ENCODE measurements at places on chromosomes 12 and 14.

DNA sequence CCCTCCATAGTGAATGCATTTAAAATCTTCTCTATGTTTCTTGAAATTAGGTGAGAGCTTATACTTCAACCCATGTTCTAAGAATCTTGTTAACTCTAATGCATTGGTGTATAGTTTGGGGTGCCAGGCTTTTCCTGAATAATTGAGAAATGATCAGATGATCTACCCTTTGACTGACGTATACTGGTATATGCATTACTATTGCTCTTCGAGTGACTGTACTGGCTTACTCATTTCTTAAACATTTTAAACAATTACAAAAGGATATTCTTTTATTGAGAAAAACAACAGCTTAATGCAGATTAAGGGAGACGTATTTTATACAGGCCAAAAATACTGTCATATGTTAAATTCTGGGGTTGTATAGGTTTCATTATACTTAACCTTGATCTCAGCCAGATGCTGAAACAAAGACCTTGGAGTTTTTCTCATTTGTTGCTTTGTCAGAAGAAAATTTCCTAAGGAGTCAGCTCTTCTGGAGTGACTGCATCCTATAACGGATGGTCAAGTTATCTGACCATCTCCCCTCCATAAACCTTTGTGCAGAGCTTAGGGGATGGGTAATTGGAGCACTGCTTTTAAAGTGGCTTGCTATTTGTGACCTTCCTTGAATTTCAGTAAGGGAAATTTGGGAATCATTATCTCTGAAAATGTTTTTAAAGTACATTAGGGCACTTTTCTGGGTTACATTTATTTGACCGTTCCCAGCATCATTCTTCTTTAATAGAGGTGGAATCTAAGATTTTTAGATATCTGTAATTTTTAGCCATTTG lies 507.6 kb downstream of the PCNX1 start:
- no peak for DNase-seq

DNA sequence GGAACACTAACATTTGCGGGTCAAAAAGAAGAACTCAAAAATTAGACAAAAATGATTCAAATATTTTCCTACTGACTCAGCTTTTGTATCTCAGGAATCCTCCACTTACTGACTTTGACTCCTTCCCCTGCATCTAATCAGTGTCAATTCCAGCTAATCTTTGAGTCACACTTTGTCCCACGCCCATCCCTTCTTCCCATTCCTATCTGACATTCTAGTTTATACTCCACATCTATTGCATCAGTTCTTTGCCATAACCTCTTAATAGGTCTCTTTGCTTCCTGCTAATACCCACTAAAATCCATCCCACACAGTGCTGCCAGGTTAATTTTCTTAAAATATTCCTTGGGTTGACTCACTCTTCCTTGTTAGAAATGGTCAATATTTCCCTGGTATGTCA lies 19.1 kb downstream of the BBS10 start:
- no peak for DNase-seq

GRCh38 chr12:41514907-41515306 lies 326.8 kb downstream of the PDZRN4 start:
- DNase-seq = no peak

DNA sequence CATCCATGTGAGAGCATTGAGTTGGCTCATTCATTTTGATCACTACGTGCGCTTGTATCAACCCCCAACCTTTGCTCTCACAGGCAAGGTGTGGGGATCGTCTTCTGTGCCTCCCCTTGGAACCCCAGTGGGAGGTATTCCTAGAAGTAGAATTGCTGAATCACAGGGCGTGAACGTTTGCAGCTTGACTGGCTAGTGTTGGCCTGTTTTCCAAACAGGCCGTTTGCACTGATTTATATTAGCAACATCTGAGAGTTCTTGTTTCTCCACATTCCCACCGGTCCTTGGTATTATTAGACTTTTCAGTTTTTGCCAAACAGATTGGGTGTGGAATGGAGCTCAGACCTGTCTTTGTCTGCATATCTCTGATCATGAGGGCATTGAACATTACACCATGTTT lies 288.6 kb upstream of the PWP1 start:
- no peak for DNase-seq

- DNase-seq = no peak
These were observed 26.2 kb downstream of the ATF1 start for GRCh38 chr12:50790081-50790480.

Data from stimulated activated CD4-positive, alpha-beta T cell treated with anti-CD3 and anti-CD28 coated beads, TNF-alpha, amount 100 ng/mL, for 48 hours (primary cell).